Frontal cortex (tissue), 4 donors: ENCODE measurements at places on chromosomes 1 and 21. TPM values are rescaled to one million over a fixed set of nuclear protein-coding genes. Genes with fewer than 3 reads are reported as not detected.

Gene SELL
- 0.82 TPM for total RNA-seq

Gene C1QA
- 8.6 TPM for total RNA-seq

Gene GSTM2
- 18.8 TPM for total RNA-seq

Gene FAM131C
- 1.2 TPM for total RNA-seq

Gene LSM10
- 3.3 TPM for total RNA-seq

Gene ACBD6
- 57.1 TPM for total RNA-seq

Gene GIPC2
- total RNA-seq, result 0.41 TPM

Gene CELA2A
- not detected for total RNA-seq

Gene HSD11B1
- not detected for total RNA-seq

Gene PLPPR5
- total RNA-seq, result 70.9 TPM

Gene WDR64
- total RNA-seq, result not detected

Gene MEX3A
- total RNA-seq, result 43.2 TPM

Gene FCER1A
- total RNA-seq, result not detected

Gene TMEM167B
- total RNA-seq, result 44.4 TPM

Gene KIF21B
- total RNA-seq, result 127 TPM

Gene RAVER2
- 13.0 TPM for total RNA-seq
